ENCODE measurements at places on chromosomes 11 and 22.

GRCh38 chr11:8309311-8309710 is 45.6 kb upstream of the LMO1 start:
- DNase-seq = no peak

DNA sequence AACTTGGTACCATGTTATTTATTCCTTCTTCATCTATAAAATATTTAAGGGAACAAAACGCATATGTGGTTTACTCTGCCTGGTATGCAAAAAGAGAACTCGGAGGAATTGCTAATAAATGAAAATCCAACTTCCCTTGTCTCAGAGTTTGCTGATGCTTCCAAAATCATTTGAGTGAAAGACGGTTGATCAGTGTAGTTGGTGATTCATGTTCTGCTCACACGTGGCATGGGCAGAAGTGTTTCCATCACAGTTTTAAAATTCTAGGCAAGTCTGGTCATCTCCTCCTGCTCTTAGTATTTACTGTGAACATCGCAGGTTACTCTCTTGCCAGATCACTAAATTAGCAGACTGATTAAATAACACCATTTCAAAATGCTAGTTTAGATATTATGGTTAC is 11.9 kb upstream of the PARVB start:
- no peak for DNase-seq

DNA sequence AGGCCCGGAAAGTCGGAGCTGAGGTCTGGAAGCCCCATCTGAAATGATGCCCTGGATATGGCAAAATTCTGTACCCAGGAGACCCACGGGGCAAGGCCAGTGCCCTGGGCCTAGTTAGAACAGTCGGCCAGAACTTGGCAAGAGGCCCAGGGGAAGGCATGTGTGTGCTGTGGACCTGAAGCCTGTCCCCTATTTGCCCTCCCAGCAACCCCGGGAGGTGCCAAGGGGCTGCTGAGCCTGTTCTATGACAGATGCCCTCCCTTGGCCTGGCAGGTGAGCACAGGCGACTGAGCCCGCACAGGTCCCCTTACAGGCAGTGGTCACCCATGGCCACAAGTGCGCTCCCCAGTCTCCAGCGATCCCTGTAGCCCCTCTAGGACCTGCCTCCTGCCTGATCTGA is 51.7 kb downstream of the NAT10 start:
- no peak for DNase-seq

GRCh38 chr11:118156531-118157185 is 4.0 kb upstream of the SCN4B start:
- DNase-seq = no peak

DNA sequence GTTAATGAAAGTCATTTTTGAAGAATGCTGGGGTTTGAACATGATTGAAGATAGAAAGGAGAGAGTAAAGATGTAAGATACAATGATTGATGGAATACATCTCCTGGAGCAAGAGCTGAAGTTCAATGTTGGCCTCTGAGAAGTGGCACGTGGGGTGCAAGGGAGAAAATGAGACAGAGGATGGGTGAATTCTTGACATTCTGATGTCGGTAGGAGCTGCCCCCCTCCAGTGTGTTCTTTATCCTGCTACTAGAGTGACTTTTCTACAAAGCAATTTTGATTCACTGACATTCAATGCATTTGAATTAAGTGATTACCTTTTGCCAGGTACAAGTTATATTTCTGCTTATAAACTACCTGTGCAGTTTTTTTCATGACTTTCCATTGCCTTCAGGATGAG is 159.0 kb upstream of the MTMR2 start:
- DNase-seq = no peak

DNA sequence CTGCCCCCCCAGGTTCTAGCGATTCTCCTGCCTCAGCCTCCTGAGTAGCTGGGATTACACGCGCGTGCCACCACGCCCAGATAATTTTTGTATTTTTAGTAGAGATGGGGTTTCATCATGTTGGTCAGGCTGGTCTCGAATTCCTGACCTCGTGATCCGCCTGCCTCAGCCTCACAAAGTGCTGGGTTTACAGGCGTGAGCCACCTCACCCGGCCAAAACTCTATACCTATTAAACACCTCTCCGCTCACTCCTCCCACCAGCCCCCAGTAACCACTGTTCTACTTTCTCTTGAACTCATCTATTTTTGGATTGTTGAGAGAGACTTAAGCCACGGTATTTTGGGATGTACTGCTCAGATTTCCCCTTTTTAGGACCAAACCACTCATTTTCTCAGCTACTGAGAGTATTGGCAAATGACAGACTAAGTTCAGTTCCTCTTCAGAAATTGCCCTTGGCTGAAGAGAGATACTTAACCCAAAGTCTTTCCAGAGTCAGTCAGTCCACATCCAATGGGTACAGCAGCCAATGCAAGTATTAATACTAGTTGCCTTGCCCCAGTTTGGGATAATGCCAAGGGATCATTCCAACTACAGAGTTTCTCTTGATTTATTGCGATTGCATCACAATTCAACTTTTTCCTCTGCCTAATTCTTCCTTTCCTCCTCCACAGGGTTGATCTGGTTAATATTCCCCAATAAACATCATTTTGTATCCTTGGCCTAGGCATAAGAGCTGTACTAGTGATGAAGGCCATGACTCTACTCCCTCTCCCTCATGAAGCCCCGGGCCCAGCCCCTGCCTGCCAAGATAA is 36.8 kb upstream of the CSTF3 start:
- no peak for DNase-seq

DNA sequence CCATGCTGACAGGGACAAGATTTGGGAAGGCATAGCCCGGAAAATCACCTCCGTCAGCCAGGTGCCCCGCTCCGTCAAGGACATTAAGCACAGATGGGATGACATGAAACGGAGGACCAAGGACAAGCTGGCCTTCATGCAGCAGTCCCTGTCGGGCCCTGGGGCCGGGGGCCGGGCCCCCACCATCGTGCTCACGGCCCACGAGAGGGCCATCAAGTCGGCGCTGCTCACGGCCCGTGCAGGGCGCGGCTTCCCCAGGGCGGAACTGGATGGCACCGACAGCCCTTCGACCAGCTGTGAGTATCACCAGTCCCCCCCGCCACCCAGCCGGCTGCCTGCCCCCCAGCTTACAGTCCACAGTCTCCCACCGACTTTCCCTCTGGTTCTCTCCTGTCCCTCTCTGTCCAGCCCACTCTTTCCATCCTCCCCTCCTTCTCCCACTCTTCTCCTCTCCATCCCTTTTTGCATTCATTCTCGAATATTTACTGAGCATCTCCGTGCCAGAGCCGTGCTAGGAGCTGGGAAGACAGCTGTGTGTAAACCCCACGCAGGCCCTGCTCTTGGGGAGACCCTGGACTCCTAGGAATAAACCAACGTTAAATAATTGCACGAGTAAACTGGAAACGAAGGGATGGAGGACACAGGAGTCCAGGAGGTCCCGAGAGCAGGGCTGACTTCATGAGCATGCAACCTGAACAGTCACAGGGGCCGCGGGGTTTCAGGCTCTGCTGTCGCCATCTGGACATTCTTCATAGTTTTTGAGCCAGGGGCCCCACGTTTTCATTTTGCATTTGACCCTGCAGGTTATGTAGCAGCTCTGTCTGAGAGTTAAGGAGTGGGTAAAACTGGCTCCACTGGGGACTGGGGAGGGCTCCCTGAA is 62.8 kb downstream of the PRDM11 start:
- no peak for DNase-seq

GRCh38 chr11:7600205-7600775 is 73.0 kb downstream of the CYB5R2 start:
- DNase-seq = no peak

DNA sequence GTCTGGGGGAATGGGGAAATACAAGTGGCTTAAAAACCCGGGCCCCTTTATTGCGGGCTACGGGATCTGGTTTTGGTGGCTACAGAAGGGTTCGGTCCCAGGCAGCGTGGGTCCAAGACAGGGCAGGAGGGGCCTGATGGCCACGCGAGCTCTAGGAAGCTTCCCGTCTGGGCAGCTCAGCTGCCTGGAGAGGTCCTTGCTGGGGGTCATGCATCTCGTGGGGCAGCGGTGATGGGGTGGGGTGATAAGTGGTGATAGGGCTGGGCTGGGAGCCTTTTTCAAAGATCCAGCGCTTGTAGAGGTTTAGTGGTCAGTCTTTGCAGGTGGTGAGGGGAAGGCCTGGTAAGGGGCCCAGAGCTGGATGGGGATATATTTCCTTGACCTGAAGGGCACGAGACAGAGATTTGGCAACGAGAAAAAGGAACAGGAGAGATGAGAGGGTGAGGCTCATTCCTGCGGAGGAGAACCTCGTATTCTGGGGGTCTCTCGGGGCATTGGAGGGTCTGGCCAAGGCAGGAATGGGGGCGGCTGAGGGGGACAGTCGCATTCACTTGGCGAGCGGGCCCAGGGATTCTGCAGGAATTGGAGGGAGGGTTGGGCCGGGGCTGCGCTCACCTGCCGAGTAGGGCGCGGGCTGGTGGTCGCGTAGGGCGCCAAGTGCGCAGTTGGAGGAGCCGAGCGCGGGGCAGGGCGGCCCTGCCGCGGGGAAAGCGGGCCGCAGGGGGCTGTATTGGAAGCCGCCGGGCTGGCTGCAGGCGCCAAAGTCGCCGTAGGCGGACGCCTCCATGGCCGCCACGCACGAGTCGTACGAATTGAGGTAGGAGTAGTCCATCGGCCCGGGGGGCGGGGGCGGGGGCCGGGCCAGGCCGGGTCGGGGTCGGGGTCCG is 560 bp downstream of the PHOX2A start:
- DNase-seq = no peak

- DNase-seq = no peak
These were observed 157.4 kb upstream of the NAV2 start for GRCh38 chr11:19555266-19555665.

DNA sequence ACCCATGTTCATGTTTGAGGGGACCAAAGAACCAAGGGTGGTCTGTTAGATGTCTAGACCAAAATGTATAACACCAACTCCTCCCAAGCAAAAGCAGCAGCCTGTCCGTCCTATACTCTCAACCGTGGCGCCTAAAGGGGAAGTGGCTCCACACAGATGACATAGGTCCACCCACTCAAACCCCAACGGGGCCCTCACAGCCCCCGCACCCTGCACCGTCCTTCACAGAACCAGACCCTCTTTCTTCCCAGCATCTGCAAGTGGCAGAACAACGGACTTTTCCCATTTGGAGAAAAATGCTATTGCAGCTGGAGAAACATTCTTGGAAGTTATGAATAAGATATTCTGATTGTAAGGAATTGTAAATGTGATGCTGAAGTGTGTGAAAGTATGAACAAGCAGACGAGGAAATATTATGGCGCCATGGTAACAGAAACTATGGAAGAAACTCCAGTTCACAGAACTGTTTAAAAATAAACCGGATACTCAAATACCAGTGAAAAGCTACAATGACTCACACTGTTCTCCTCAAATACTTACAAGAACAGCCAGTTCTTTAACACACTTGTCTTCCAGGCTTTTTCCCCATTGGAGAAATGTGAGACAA is 76.5 kb upstream of the ARFGAP3 start:
- no peak for DNase-seq

DNA sequence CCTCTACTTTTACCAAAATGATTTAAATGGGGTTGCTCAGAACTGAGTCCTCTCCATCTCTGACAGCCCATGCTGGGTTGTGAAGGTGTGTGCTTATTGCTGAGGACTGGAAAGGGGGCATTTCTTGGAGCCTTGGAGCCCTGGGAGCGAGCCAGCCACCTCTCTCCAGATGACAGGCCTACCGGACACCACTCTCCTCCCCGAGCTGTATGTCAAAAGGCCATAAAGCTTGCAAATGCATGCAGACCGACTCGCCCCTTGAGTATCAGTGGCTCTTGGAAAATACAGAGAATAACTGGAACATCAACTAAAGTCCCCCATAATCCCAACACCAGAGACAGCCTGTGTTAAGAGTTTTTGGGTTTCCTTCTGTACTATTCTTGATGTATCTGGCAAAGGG is 67.9 kb upstream of the PITPNB start:
- DNase-seq = no peak

- peak; percentile 71 for DNase-seq
These were observed 315.3 kb downstream of the TMEM135 start for GRCh38 chr11:87352759-87353707.

- DNase-seq = no peak
These were observed 196.5 kb downstream of the SHANK2 start for GRCh38 chr11:71055925-71056324.

GRCh38 chr11:37704791-37705190 is 1106.8 kb upstream of the RAG2 start:
- DNase-seq = no peak

GRCh38 chr11:117633976-117634755 is 162.8 kb downstream of the DSCAML1 start:
- DNase-seq = no peak

DNA sequence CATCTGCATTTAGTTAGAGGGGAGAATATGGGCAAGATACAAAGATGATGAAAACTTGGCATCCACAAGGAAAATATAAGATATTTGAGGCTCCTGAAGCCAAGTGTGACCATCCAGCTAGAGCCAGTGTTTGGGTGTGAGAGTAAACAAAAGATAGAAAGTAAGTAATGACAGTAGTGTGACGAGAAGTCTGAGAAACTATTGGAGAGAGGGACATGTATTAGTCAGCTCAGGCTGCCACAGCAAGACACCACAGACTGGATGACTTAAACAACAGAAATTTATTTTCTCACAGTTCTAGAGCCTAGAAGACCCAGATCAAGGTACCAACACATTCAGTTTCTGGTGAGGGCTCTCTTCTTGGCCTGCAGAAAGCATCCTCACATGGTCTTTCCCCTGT is 6.4 kb upstream of the CCKBR start:
- no peak for DNase-seq

GRCh38 chr11:31940371-31941037 is 129.4 kb upstream of the PAX6 start:
- DNase-seq = no peak

GRCh38 chr11:17508306-17508705 is 31.7 kb upstream of the ABCC8 start:
- DNase-seq = no peak

DNA sequence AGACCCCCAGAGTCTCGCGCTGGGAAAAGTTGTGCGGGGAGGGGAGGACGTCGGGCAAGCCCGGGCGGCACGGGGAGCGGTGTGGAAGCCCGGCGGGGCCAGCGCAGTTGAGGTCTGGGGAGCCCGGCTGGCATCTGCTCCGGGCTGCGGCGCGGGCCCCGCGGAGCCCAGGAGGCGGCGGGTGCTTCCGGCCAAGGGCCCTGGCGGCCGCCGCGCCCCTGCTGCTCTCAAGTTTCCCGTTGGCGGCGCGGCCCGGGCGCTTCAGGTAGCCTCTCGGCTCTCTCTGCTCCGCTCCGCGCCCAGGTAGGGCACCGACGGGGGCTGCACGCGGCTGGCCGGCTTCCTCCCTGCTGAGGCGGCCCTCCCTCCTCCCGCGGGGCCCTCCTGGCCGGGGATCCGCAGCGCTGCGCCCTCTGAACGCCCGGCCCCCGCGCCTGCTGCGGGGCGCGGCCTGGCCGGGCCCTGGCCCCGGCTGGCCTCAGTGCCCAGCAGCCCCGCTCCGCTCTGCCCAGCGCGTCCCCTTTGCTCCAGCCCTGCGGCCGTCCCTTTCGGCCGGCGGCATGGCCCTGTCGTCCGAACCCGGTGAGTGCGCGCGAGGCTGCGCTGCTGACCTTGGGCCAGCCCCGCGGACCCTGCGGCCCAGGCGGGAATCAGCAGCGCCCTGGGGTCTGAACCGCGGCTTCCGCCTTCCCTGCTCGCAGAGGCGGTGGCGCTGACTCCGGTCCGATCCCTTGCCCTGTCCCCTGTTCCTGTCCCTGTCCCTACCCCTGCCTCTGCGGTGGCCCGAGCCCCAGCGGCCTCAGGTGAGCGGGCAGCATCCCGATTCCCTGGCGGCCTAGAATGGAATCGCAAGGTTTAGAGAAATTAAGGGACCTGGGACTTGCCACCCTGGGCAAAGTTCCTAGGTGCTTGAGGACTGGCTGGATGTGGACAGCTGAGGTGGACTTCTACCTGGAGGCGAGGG is 4.3 kb upstream of the AMPD3 start:
- DNase-seq = peak; percentile 34

All from activated T-helper 9 cell treated with anti-CD3 and anti-CD28 coated beads, Interleukin-2, amount 50 U/mL, for 16 hours (primary cell).